ENCODE measurements at places on chromosomes 16 and 17.

DNA sequence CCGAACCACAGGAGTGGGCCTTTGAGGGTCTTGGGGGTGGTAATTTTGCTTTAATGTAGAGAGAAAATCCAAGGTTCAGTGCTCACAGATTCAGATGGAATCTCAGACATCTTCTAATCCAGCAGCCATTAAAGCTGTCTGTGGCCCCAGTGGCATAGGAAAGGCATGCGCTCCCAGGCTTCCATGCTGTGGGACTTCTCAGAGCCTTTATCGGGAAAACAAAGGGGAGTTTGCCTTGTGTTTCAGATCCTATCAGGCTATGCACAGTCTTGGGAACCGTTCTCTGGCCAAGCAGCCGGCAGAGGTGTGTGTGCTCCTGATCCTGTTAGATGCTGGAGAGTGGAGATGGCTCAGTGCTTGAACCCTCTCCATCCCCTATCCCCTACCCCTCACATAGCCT is 7.8 kb downstream of the ADGRG1 start:
- no peak for DNase-seq

GRCh38 chr16:27993587-27993986 is 69.9 kb downstream of the GSG1L start:
- DNase-seq, result peak; percentile 57

- no peak for DNase-seq
These were observed 4.0 kb downstream of the PRSS53 start for GRCh38 chr16:31084584-31085302.

DNA sequence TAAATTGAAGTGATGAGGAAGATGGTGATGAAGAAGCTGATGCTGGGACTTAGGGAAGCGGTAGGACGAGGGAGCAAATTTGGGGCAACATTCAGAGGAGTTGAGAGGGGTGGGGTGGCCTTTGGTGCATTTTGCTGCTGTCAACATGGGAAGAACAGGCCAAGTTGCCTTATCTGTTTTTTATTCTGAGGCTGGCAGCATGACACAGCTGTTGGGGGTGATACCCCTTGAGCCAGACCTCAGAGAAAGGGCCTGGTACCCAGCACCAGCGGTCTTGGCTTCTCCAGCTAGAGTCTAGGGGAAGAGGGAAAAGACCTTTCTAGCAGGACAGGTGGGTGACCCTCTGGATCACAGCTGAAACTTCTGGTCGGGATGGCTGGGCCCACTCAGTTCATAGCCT is 4.6 kb downstream of the IGFBP4 start:
- no peak for DNase-seq

- no peak for DNase-seq
These were observed 23.2 kb upstream of the DUSP14 start for GRCh38 chr17:37466471-37466870.

DNA sequence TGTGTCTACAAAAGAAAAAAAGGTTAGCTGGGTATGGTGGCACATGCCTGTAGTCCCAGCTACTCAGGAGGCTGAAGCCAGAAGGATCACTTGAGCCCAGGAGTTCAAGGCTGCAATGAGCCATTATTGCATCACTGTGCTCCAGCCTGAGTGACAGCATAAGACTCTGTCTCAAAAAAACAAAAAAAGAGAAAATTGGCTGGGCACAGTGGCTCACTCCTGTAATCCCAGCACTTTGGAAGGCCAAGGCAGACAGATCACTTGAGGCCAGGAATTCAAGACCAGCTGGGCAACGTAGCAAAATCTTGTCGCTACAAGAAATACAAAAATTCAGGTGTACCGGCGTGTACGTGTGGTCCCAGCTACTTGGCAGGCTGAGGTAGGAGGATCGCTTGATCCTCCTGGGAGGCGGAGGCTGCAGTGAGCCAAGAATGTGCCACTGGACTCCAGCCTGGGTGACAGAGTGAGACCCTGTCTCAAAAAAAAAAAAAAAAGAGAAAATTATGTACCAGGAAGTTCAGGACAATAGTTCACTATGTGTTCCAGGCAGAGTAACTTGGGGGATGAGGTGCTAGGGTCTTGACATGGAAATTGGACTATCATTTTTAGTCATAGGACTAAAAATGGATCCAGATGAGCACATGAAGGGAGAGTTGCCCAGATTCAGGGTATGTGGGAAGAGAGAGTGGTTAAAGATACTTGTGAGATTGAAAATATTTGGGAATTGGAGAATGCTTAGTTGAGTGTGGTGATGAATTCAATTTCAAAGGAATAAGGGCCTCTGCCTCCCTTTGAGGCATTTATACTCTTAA is 11.0 kb downstream of the ALDH3A2 start:
- DNase-seq, result no peak

DNA sequence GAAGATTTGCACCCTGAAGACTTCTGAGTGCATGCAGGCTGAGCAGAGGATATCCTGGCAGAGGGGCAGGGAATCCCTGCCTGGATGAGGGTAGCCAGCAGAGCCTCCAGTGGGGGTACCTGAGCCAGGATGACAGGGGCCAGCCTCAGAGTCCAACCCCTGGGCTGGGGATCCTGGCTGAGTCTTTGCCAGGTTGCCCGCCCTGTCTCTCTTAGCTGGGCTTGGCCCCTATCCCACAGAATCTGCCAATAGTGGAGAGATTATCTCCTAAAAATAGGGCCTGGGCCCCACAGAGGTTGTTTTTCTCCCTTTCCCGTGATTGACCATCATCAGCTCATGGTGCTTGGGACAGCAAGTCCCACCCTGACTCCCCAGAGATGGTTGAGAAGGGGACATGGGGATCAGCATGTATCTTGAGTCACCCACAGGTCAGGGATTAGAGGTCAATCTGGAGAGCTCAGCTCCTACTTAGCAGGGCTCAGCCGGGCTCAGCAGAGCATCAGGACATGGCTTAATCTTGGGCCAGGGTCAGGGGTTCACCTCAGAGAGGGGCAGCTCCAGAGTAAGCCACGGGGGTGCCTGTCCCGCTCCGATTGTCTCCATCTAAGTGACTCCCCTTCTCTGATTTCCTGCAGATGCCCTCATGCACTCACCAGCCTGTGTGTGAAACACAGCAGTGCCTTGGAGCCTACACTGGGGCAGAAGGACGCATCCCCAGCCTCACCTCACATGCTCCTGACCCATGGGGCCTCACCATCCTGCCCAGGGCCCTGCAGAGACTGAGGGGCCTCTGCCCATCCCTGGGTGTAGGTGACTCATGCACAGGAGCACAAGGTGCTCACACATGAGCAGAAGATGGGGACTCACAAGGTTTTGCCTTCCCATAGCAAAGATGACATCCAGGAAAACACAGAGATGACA is 11.5 kb downstream of the CDH16 start:
- no peak for DNase-seq

GRCh38 chr17:48441231-48441711 is 11.3 kb upstream of the SKAP1 start:
- no peak for DNase-seq

DNA sequence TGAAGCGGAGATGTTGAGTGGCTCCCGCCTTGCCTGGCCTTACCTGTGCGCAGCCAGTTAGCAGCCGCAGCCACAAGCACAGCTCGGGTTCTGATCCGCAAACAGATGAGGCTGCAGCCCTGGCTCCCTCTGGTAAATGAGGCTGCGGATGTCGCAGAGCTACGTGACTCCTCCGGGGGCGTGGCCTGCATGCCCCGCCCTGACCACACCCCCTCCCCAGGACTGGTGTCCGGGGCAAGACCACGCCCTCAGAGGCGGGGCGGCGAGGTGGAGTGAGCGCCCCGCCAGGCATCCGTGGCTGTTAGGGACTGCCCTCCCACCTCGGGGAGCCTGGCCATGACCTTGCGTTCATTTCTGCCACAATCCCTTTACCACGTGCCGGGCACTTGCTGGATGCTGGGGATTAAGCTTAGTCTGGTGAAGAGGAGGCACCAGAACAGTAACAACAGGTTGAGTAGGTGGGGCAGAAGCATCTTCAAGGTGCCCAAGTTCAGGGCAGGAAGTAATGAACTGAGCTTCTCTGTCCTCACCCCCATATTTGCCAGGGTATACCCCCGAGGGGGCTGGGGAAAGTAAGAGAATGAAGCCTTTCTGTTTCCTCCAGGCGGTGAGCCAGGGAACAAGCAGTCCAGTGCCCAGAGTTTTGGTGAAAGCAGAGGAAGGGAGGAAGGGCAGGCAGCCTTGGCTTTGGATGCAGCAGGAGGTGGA is at the start of gene ALDOC:
TSS of gene ALDOC (minus strand) at position 138 of the 708 bp plus-strand sequence. CDS start 1,363 bp downstream, outside the sequence.
- DNase-seq, result peak; percentile 63

GRCh38 chr16:82629441-82630027 is 2.8 kb downstream of the CDH13 start:
- no peak for DNase-seq

GRCh38 chr17:10724546-10725195 is 5.2 kb downstream of the TMEM220 start:
- DNase-seq, result no peak

- DNase-seq, result no peak
These were observed 158.3 kb downstream of the NTN1 start for GRCh38 chr17:9179602-9180001.

DNA sequence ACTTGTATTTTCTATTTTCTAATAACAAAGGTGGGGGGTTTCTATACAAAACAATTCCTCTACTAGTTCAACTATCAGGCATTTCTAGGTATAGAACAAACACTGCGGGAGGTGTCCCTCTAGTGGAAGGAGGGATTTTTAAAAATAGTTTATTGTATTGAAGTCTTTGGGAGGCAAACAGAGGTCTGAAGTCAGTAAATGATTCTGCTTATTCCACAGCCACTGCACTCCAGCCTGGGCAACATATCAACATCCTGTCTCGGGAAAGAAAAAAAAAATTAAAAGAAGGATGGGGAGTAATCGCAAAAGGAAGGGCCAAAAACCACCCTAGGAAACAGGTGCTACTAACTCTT is 648 bp upstream of the ERCC4 start:
- peak; percentile 88 for DNase-seq

- DNase-seq, result no peak
These were observed 6.9 kb downstream of the C17orf67 start for GRCh38 chr17:56826611-56827414.

GRCh38 chr16:49638673-49639610 is 217.0 kb downstream of the ZNF423 start:
- DNase-seq, result no peak

- DNase-seq, result peak; percentile 41
These were observed 13.4 kb downstream of the FLYWCH1 start for GRCh38 chr16:2924901-2925755.

GRCh38 chr17:58605470-58605869 is 86.4 kb downstream of the TEX14 start:
- no peak for DNase-seq

DNA sequence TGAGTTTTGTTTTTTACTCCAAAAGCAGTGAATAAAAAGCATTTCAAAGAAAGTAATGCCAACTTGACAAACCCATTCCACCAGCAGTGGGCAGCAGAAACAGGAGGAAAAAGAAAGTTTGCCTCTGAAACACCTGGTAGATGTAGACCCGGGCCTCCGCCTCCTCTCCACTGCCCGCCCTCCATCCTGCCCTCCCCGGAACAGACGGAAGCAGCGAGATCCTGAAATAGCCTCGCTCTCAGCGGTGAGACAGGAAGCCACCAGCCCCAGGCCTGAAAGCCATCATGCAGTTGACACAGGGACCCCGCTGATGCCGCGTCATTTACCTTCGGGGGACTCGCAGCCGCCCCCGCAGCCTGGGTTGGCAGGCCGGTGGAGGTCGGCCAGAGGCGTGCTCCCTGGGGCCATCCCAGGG is 67.8 kb downstream of the C16orf78 start:
- peak; percentile 48 for DNase-seq

GRCh38 chr17:3792481-3792880 is 8.5 kb downstream of the ITGAE start:
- no peak for DNase-seq

- DNase-seq, result no peak
These were observed 889 bp downstream of the MBTD1 start for GRCh38 chr17:51258756-51259563.

- DNase-seq, result no peak
These were observed 14.4 kb downstream of the TENT4B start for GRCh38 chr16:50167556-50167955.

GRCh38 chr17:38748149-38748891 is at the start of gene PCGF2:
PCGF2 (minus strand) TSS chr17:38748336; CDS start chr17:38740402, 7,934 bp downstream.
- DNase-seq, result peak; percentile 91

GRCh38 chr17:29080323-29080722 is 37.4 kb downstream of the PIPOX start:
- no peak for DNase-seq

- DNase-seq, result peak; percentile 63
These were observed 7.5 kb downstream of the EIF1 start for GRCh38 chr17:41695954-41696757.

DNA sequence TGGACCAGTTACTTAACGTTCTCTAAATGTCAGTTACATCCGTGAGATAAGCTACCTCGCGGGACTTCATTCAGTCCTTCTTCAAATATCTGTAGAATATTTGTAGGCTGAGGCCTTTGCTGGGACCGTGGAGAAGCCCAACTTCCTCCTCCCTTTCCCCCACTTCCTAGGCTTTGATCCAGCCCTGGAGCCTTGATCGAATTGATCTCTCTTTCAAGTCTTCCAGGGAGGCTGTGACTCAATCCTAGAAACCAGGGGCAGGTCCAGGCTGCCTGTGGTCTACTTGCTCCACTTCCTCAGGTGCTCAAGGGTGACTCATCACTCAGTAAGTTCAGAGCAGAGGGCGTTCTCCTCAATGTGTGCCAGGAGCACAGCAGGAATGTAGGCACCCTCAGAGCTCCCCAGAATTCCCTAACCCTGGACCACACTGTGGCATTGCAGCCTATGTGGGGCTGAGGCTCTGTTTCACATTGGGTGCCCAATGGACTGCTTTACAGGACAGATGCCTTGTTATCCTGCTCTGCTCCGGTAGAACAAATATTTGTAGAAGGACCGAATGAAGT is 11.2 kb upstream of the CEP20 start:
- DNase-seq, result no peak

DNA sequence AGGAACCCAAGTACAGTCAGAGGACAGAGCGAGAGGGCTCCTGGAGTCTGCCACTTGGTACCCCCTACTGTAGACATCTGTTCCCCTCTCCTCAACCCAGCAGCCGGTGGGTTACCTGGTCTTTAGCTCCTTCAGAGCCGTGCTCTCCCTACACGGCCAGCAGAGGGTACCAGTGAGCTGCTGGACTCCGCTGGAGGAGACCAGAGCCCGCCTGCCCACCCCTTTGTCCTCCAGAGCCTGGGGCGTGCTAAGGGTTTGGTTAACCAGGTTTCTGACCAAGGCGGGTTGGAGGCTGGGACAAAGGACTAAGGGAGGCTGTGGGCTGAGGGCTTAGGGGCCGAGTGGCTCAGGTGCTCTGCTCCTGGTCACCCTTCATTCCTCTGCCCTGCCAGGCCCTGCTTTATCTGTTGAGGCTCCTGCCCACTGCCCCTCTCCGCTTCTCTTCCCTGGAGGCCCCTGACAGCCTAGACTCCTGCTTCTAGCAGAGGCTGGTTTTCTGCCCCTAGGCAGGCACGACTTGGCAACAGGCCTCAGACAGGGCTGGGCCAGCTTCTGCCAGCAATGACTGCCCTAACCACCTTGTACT is 2.7 kb upstream of the HSD11B2 start:
- peak; percentile 76 for DNase-seq

GRCh38 chr16:85610446-85611193 is 2.5 kb upstream of the GSE1 start:
- peak; percentile 92 for DNase-seq

- DNase-seq, result no peak
These were observed 31.1 kb downstream of the RAI1 start for GRCh38 chr17:17712268-17712924.

GRCh38 chr17:58822148-58823050 is 66.7 kb downstream of the PPM1E start:
- DNase-seq, result peak; percentile 89
